ENCODE measurements at places on chromosomes 4 and X. TPM values are rescaled to one million over a fixed set of nuclear protein-coding genes. Genes with fewer than 3 reads are reported as not detected.

Gene ABCG2
- 6.0 TPM for total RNA-seq

Gene SMARCA1
- 8.0 TPM for total RNA-seq

Gene CT55
- total RNA-seq = not detected

Gene ZNF718
- 5.2 TPM for total RNA-seq

Gene ZC4H2
- 10.3 TPM for total RNA-seq

Gene GAGE10
- not detected for total RNA-seq

Gene TCEAL7
- total RNA-seq = 5.3 TPM

Gene ZRSR2
- 4.9 TPM for total RNA-seq

Gene MID1
- total RNA-seq = 12.7 TPM

Gene KCNE5
- 0.87 TPM for total RNA-seq
